ENCODE measurements at places on chromosomes 7 and 10.

DNA sequence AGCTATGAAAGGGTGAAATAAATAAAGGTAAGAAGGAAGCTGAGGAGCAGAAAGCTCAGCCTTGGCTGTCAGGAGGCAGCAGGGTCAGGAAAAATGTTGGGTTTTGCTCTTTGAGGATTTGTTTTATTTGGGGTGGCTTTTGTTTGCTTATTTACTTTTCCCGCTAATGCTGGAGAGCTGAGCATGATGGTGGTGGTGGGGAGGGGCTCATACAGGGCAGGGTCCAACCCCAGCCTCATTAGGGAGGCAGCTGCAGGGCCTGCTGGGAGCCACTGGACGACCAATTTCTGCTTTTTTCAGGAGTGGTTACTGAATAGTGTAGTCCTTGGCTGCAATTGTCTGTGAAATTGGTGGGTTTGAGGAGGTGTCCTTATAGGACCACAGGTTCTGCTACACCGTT is 36.3 kb downstream of the CCM2 start:
- no peak for DNase-seq

DNA sequence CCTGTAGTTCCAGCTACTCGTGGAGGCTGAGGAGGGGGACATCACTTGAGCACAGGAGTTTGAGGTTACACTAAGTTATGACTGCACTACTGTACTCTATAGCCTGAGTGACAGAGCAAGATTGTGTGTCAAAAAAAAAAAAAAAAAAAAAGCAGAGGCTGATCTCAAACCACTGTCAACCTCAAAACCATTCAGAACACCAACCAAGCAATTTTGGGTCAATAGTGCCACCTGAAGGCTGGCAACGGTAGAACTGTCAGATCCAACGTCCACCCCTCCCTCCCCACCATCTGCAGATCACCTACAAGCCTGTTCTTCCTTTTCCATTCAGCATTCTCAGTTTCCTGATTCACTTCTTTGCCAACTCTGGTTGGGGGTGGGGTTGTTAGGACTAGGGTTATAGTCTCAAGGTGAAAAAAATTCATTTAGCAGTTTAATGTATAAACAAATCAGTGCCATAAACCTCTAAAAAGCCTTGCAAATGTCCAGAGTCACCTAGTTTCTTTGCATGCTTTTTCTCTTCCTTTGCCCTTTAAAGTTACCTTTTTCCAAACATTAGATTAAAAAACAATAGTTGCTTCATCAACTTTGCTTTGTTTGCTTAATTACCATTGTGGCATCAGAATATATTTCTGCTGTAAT is 2.6 kb downstream of the MRPS33 start:
- peak; percentile 68 for DNase-seq

- no peak for DNase-seq
These were observed 3.8 kb upstream of the IL6 start for GRCh38 chr7:22723181-22723601.

DNA sequence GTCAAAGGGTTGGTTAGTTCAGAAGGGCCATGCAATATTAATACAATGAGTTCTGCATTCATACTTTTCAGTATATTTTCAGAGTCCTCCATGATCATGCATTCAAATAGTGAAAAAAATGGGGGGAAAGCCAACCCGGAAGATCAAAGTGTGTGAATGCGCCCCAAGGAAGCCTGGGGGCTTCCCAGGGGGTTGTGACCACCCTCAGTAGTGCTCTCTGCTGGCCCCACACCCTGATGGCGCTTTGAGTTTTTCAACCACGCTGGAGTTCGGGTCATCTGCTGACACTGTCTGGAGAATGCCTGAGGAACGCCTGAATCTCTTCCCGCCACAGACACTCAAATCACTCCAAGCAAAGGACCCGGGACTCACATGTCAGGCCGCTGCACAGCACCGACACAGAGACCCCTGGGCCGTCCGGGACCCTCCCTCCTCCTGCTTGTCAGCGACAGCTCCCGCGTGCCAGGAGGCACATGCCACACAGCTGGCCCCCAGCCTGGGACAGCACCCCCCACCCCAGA is 1.0 kb downstream of the TNS3 start:
- no peak for DNase-seq

DNA sequence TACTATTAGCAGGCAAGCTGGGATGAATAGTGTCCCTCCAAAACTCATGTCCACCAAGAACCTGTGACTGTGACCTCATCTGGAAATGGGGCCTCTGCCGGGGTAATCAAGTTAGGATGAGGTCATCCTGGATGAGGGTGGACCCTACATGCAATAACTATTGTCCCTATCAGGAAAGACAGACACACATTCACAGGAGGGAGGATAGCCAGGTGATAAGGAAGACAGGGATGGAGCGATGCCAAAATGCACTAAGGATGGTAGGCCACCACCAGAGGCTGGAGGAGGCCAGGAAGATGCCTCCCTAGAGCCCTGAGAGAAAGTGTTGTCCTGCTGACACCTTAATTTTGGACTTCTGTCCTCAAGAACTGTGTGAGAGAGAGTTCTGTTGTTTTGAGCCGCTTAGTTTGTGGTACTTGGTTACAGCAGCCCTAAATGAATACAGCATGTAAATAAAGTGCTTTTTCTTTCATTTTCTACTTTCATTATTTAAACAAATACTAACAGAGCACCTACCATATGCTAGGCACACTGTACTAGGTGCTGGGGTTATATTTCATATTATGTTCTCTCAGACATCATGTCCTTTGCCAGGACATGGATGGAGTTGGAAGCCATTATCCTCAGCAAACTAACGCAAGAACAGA is 111.9 kb downstream of the USP6NL start:
- no peak for DNase-seq

DNA sequence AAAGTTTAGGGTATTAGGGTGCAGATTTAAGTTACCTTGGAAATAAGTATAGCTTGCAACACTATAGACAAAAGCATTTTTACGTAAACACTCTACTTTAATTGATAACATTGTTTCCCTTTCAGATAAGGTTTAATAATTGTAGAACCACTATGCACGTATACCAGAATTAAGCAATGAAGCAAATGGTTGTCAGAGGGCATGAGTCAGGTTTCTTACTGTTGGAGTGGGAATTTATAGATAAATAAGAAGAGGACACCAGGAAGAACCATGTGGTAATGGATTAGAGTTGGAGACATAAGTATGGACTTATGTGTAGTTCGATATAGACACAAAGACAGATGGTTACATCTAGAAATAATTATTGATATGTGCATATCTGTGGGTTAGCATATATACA is 355.6 kb downstream of the ETV1 start:
- DNase-seq = no peak

DNA sequence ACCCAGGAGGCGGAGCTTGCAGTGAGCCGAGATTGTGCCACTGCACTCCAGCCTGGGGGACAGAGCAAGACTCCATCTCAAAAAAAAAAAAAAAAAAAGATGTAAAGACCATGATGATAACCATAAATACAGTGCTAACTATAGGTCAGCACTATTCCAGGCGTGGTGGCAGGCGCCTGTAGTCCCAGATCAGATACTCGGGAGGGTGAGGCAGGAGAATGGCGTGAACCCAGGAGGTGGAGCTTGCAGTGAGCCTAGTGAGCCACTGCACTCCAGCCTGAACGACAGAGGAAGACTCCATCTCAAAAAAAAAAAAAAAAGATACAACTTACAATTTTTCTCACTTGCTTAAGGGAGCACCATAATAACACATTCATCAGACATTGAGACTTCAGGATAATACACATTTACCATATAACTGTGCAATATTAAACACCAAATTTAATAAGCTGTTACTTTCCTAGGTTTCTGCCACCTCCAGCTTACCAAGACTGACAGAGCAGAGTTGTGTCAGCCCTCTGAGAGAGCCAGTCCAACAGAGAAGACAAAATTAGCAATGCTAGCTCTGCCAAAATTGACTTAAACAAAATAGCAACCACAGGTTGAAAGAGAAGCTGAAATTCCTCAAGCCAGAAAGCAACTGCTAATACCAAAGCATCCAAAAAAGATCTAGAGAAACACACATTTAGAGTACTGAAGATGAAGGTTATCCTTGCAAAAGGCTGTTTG is 8.2 kb downstream of the DNA2 start:
- DNase-seq = no peak

- DNase-seq = no peak
These were observed 37.9 kb downstream of the IL2RA start for GRCh38 chr10:6024334-6024682.

DNA sequence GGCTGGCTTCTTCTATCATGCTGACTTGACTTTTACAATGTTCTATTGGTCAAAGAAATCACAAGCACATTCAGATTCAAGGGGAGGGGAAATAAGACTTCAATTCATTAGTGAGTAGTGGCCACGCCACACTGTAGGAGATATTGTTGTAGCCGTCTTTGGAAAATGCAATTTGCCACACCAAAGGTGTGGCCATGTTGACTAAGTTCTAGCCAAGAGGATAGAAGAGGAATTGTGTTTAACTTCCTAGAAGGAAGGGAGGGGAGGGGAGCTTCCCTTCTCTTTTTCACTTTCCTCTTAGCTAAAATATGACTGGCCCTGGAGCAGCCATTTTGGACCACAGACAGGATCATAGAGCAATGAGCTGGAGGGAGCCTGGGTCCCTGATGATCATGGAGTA is 3.4 kb upstream of the PRKAR2B start:
- DNase-seq = no peak

GRCh38 chr10:47217113-47217512 is 82.9 kb upstream of the GDF10 start:
- DNase-seq = no peak

GRCh38 chr10:45599021-45599603 is 73.5 kb downstream of the ZFAND4 start:
- DNase-seq = no peak

DNA sequence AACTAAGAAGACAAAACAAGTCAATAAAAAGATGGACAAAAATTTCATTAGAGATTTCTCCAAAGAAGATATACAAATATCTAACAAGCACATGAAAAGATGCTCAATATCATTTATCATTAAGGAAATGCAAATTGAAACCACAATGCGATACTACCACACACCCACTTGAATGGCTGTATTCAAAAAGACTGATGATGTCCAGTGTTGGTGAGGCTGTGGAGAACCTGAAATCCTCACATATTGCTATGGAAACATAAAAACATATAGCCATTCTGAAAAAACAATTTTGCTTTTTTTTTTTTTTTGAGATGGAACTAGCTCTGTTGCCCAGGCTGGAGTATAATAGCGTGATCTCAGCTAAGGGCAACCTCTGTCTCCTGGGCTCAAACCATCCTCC is 124.1 kb upstream of the LAMB4 start:
- no peak for DNase-seq

GRCh38 chr7:7883394-7883793 is 85.2 kb upstream of the GLCCI1 start:
- DNase-seq = no peak

DNA sequence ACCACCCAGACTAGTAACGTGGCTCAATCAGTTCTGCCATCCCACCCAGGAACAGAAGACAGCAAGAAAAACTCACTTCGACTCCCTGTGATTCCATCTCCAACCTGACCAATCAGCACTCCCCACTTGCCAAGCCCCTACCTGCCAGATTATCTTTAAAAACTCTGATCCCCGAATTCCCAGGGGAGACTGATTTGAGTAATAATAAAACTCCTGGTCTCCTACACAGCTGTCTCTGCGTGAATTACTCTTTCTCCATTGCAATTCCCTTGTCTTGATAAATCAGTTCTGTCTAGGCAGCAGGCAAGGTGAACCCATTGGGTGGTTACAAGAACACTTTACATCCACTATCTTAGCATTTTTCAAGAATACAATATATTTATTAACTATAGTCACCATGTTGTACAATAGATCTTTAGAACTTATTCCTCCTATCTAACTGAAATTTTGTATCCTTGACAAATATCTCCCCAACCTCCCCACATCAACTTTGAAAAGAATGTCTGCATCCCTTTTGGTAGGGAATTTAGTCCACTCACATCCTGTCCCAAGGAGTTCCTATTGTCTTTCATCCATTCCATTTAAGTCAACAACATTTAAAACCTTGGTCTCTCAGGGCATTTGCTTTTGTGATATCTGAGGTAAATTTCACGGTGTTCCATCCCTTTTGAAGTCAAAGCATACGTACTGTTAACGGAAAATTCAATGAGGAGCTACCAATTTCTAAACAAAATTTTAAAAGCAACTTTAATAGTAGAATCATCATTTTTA is 163.7 kb downstream of the MACC1 start:
- no peak for DNase-seq

GRCh38 chr7:36814311-36814710 is 90.0 kb upstream of the AOAH start:
- no peak for DNase-seq

DNA sequence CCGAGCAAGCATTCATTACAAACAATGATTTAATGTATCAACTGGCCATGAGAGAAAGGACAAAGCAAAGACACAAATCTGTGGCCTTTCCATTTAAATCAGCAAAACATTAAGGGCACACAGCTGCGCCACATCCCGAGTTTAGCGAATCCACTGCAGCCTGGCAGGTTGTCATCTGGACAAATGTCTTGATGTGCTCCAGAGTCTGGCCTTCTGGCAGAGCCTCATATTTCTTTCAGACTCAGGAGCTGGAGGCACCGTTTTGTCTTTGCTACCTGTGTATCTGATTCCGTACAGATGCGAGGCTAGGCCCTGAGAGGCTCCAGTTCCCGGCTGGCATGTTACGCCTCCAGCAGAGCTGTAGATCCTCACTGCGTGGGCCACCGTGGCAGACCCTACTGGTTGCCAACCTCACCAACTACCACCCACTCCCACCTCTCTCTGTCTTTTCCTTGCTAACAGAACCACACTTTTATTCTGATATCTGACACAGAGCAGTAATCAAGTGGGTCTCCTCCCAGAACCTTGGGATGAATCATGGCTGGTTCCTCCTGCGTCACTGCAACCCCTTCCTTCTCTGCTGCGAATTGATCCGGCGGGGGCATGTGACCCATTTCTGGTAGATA is 40.9 kb upstream of the EFCAB10 start:
- no peak for DNase-seq

DNA sequence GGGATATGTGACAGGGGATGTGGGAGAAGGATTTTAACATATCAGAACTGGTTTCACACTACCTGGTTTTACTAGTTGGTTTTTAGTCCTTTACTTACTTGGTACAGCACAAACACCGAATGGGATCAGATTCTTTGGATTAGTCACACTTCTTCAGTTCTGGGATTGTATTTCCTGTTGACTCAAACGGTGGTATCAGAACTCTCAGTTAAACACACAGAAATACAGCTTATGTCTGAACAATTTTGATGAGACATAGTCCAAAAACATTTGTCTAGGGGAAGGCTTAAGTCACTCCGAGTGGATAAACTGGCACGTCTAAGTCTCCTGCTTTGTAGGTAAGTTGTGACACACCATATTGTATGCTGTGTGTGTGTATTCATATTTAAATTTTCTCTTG is 480.5 kb downstream of the PHTF2 start:
- DNase-seq = no peak

DNA sequence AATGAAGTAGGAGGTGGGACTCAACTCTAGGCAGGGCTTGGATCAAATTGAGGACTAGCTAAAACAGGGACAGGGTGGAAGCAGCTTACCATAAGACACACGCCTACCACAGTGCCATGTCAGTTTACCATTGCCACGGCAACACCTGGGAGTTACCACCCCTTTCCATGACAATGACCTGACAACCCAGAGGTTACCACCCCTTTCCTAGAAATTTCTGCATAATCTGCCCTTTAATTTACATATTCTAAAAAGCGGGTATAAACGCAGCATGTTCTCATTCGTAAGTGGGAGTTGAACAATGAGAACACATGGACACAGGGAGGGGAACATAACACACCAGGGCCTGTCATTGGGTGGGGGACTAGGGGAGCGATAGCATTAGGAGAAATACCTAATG is 72.7 kb downstream of the GCC1 start:
- no peak for DNase-seq
